ENCODE measurements at places on chromosomes 3 and 15.

- DNase-seq, result no peak
These were observed 29.2 kb downstream of the IFT80 start for GRCh38 chr3:160369784-160370183.

DNA sequence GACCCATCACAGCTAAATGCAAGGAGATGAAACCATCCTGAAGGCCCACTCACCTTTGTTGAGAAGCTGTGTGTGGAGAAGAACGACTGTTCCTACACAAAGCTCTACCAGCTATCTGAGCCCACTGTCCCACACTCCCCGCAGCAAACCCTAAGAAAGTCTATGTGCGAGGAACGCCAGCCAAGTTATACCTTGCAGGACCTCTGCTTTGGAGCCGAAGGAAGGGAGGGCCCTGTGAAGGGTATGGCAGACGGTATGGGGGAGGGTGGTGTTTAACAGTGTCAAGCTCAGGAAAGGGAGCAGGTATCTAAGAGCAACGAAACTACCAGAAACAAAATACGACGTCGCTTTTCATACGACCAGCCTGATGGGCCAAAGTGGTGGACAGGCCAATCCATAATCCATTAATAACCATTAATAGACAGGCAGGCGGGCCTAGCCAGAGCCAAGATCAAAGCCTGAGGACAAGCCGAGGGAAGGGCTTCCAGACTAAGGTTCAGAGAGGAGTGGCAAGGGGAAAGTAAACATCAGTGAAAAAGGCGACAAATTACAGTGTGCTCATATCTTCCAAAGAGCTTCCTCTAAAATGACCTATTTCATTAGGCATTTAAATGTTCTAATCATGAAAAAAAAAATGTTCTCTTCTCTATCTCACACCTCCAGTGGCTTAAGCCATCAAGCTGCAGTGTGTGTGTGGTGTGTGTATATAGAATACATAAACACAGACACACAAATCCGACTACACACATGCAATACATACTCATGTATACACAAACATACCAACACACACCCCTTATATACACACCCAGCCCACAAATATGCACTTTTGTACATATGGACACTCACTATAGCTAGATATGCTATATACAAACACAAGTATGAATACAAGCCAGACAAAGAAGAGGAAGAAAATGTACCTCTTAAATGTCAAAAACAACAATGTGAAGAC, 43.9 kb downstream of the PTPN23 start:
- no peak for DNase-seq

GRCh38 chr3:137163241-137163871, 205.6 kb downstream of the IL20RB start:
- DNase-seq, result no peak

GRCh38 chr15:70127288-70127746, 29.6 kb upstream of the TLE3 start:
- DNase-seq, result no peak

DNA sequence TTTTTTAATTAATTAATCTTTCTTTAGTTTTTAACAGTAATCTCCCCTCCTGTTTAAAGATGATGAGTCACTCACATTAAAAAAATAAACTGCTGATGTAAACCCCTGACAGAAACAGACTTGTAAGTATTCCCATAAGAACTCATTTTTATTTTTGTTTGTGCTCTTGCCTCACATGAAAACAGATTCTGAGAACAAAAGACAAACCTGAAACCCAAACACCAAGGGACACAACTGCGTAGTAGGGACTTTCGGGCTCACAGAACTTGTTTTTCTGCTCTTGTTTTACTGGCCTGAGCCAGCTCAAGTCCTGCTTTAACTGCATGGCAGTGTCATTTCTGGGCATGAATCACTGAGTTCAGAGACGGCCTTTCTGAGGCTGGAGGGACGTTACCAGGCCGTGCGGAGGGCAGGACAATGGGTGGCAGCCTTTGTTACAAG, 600.8 kb downstream of the FOXP1 start:
- DNase-seq, result no peak

DNA sequence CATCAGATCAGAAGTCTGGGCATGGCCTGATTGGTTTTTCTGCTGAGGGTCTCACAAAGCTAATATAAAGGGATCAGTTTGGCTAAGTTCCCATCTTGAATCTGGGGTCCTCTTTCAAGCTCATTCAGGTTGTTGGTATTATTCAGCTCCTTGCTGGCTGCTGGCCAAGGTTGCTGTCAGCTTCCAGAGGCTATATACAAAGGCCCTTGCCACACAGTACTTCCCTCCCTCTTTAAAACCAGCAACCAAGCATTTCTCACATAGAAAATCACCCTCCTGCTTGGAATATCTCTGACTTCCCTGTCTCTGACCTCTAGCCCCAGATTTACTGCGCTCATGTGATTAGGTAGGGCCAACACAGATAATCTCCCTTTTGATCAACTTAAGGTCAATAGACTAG, 442.9 kb downstream of the ERC2 start:
- DNase-seq, result no peak

GRCh38 chr3:169558371-169558770, 105.1 kb downstream of the MECOM start:
- no peak for DNase-seq

- no peak for DNase-seq
These were observed 53.1 kb downstream of the SPSB4 start for GRCh38 chr3:141104151-141104821.

DNA sequence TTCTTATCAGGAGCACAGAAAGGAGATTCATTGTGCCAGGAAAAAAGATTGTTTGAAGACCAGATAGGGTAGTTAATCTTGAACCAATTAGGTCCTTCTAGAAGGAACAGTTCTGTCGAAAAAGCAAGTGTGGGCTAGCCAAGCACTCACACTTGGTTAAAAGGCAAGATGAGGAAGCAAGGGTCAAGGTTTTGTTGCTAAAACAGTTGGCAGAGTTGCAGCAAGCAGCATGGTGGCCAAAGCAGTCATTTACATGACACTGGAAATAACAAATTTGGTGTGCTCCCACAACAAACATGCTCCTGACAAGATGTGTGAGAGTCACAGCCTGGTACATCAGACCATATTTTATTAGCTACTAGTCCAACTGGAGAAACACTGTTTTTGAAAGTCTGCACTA, 228.0 kb upstream of the CFAP20DC start:
- no peak for DNase-seq

DNA sequence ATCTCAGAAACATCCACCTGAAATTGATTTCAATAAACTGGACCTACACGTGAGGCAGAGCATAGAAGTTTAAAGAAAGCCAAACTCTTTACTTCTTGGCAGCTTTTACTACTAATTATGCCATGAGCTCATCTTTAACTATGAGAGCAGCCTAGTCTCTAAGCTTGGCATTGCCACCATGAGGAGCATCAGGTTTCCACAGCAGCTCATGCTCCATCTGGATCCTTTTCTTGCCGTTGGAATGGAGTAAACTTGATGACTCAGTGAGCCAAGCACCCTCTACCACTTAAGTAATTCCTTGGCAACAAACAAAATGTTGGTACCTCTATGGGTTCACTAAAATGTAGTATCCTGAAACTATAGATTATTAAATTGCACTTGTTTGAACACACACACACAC, 583.2 kb downstream of the EPHA3 start:
- DNase-seq, result no peak

DNA sequence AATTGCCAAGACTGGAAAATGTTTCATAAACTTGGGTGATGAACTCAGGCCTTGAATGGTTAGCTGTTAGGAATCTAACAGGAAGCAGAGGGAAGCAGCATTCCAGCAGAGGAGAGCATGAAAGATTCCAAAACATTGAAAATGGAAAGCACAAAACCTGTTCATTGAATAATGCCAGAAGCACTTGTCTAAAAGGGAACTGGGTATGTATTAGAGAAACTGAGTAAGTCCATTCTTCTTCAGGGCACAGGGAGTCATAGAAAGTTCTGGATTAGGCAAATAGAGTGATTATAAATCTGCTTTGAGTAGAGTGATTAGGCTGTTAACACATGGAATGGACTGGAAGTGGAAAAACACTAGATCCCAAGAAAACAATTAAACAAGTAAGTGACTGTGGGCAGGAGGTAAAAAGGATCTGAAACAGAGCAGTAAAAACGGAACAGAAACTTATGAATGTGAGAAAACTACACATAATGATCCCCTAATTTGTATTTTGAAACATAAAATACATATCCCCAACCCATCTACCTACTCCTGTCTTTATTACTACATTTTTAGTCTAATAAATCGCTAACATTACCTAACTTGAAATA, 343.4 kb downstream of the TBC1D5 start:
- DNase-seq, result no peak

- no peak for DNase-seq
These were observed 90.0 kb downstream of the FBLN2 start for GRCh38 chr3:13638927-13639326.

GRCh38 chr3:10196389-10197052, 31.8 kb downstream of the IRAK2 start:
- DNase-seq, result no peak

DNA sequence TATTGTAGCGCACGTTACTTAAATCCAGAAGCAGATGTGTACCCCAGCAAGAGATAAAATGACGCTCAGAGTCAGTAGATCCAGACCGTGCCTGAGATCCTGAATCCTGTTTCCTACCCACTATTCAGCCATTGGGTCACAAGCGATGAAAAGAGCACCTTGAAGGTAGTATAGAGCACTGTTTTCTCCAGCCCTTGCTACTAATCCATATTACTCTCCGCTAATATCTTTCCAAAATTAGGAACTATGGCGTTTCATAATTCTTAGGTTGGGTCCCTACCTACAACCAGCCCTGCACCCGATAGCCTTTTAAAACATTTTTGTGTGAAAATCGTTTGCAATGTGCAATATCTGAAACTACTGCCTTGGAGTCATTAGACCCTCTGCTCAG, 596 bp downstream of the BTD start:
- no peak for DNase-seq

- no peak for DNase-seq
These were observed 50.9 kb upstream of the KPNA4 start for GRCh38 chr3:160616311-160616710.

- DNase-seq, result no peak
These were observed 222.8 kb upstream of the ST8SIA2 start for GRCh38 chr15:92170897-92171296.

GRCh38 chr15:63050731-63051155, 8.2 kb downstream of the TPM1 start:
- DNase-seq, result no peak

- DNase-seq, result no peak
These were observed 3.4 kb downstream of the IGF1R start for GRCh38 chr15:98651581-98652220.

DNA sequence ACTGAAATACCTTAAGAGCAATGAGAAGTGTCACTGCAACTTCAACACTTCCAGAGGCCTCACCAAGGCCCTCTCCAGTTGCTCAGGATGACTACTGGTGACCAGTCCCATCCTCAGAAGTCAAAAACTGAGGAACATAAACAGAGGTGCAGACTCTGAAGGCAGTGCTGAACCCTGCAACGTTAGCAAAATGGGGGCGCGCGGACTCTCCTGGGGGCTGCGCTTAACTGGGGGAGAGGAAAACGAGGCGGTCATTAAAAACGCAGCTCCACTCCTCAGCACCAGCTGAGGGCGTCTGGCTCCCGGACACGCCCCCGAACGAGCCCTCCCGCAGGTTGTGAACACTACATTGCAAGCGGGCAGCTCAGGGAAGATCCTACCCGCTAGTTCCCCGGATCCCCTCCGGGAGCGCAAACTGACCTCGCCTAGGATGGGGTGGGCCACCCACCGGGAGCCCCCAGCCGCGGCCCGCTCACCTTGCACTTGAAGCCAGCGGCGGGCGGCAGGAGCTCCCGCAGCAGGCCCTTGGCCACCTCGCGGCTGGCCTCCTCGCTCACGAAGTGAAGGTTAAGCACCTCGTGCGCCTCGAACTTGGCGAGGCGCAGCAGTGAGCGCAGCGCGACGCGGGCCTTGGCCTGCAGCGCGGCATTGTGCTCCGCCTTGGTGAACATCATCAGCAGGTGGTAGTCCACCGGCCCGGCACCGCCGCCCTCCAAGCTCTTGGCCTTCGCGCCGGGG, 711 bp downstream of the XXYLT1 start:
- peak; percentile 18 for DNase-seq

DNA sequence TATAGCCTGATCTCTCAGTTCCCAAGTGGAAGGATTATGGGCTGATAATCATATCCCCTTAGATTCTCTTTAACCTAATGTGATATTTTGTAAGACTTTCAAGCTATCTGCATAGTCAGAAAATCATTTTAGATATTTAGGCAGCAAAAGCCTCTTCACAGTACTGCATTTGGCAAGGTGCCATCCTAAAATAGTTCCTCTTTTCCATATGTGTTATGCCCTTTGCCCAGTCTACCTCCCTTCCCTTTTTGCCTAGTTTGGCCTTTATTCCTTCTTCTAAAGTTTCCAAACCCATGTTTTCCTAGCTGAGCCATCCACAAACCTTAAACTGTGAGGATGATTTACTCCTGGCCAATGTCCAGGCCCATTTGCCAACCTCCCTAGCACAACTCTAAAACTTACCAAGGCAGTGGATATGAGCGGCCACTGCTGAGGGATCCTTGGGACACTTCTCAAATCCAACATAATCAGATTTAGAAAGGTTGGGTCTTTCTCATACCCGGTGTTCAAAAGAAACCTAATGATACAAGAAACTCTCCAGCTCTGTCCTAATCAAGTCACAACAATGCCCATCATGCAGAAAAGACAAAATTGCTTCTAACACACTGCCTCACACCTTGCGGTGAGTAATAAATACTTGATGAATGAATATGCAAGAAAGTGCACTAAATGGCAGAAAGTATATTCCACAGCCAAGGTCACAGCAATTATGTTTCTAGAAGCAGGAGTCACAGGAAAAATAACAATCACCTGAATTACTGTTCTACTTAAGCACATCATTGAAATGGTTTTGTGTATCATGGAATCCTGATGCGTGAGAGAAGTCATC, 493.9 kb downstream of the NLGN1 start:
- no peak for DNase-seq

GRCh38 chr15:81309647-81310450, 14.1 kb downstream of the STARD5 start:
- no peak for DNase-seq

GRCh38 chr3:138114988-138115971, at the start of gene DZIP1L:
DZIP1L (minus strand) TSS chr3:138115608; CDS start chr3:138103971, 11,637 bp downstream.
- DNase-seq, result peak; percentile 22

GRCh38 chr3:116059421-116060096, 385.7 kb downstream of the LSAMP start:
- DNase-seq, result no peak

- DNase-seq, result no peak
These were observed 3.2 kb downstream of the UBE2E2 start for GRCh38 chr3:23206366-23206765.

GRCh38 chr3:148748283-148748682, 50.6 kb downstream of the AGTR1 start:
- DNase-seq, result no peak

- DNase-seq, result no peak
These were observed 15.0 kb upstream of the SRP14 start for GRCh38 chr15:40053831-40054604.

Data from activated CD4-positive, alpha-beta T cell treated with anti-CD3 and anti-CD28 coated beads for 24 hours (primary cell).